ENCODE measurements at places on chromosomes 12 and 14. TPM values are rescaled to one million over a fixed set of nuclear protein-coding genes. Genes with fewer than 3 reads are reported as not detected.

Gene KRT5
- total RNA-seq, result 0.30 TPM

Gene ASIC1
- 5.6 TPM for total RNA-seq

Gene ANKS1B
- 0.49 TPM for total RNA-seq

Gene SLC39A5
- total RNA-seq, result not detected

Gene GZMB
- not detected for total RNA-seq

Gene TSPAN19
- total RNA-seq, result not detected

Gene DUSP6
- total RNA-seq, result 8.5 TPM

Gene JDP2
- 21.6 TPM for total RNA-seq

Gene CPM
- total RNA-seq, result 9.5 TPM

Gene CNTN1
- total RNA-seq, result 64.7 TPM

Gene NKX2-1
- total RNA-seq, result 0.04 TPM

Gene RAD9B
- 0.36 TPM for total RNA-seq

Gene ARHGEF40
- 10.7 TPM for total RNA-seq

Gene TMEM30B
- 0.21 TPM for total RNA-seq

Gene TC2N
- total RNA-seq, result 0.57 TPM

Gene NTN4
- 59.8 TPM for total RNA-seq

Gene NRIP2
- total RNA-seq, result not detected

Gene FLRT2
- total RNA-seq, result 3.9 TPM

Gene PGF
- total RNA-seq, result 2.3 TPM

Gene OR6C4
- not detected for total RNA-seq

Gene AICDA
- 0.05 TPM for total RNA-seq

Gene PPP4R4
- total RNA-seq, result 0.39 TPM

Gene BLOC1S1
- 132 TPM for total RNA-seq

Gene TAS2R50
- not detected for total RNA-seq

Gene ADGRD1
- total RNA-seq, result 0.34 TPM

Gene POTEG
- not detected for total RNA-seq

Gene USP44
- 0.18 TPM for total RNA-seq

Gene TAS2R43
- not detected for total RNA-seq

Gene EGLN3
- 6.1 TPM for total RNA-seq

Measured in A549 treated with DMSO at 1 μM for 4 hours (cell line).